ENCODE measurements at places on chromosomes 3 and 15. TPM values are rescaled to one million over a fixed set of nuclear protein-coding genes. Genes with fewer than 3 reads are reported as not detected.

The IGDCC3 gene
- 4.7 TPM for total RNA-seq

- H3K4me3 ChIP-seq, result no peak overlapping the region
- DNase-seq, result no peak
- H3K36me3 ChIP-seq, result peaks cover 10% of the 10 kb centered on the region
- peaks cover 26% of the 10 kb centered on the region for H3K4me1 ChIP-seq
Measured at GRCh38 chr15:64501396-64501715, 41.0 kb downstream of the ZNF609 start.

DNA sequence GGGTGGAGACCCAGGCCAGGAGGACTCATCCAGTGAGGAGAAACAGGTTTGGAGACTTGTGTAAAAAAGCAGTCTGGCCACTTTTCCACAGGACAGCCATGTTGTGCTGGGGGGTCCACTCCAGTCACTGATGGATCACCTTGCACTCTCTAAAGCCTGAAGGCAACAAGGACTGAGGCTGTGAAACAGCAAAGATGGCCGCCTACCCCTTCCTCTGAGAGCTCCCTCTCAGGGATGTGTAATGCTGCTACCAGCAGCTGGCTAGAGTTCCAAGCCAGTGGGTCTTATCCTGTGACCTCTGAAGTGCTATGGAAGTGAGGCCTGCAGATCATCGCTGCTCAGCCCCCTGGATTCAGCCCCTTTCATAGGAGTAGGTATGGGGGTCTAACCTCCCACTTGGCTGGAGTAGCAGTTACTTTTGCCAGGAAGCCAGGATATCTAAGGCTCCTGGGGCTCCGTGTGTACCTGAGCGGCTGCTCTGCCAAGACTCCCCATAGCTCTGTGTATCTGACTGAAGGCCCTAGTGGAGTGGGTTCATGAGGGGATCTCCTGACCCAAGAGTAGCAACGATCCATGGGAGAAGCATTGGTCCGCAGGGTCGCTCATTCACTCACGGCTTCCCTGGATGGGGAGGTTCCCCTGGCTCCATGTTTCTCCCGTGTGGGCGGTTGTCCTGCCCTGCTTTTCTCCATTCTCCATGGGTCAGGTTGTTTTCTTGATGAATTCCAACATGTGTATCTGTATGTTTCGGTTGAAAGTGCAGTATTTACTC, 69.9 kb upstream of the TNFSF10 start:
- no peaks in the 10 kb centered on the region for H3K4me1 ChIP-seq
- H3K27me3 ChIP-seq, result no peaks in the 10 kb centered on the region
- DNase-seq, result no peak
- no peak overlapping the region for H3K4me3 ChIP-seq
- no peak overlapping the region for H3K27ac ChIP-seq

GRCh38 chr15:49435174-49435573, 12.1 kb downstream of the FGF7 start:
- DNase-seq, result no peak
- no peaks in the 10 kb centered on the region for H3K36me3 ChIP-seq
- no peak overlapping the region for H3K4me3 ChIP-seq
- no peaks in the 10 kb centered on the region for H3K27me3 ChIP-seq

All from spinal cord (tissue), 10 donors.